Activated T-cell treated with anti-CD3 and anti-CD28 coated beads, Interleukin-2, amount 50 U/mL, for 48 hours (primary cell): ENCODE measurements at places on chromosomes 7 and 10.

- DNase-seq, result no peak
Measured at GRCh38 chr7:33050535-33051318, 11.8 kb downstream of the NT5C3A start.

- no peak for DNase-seq
Measured at GRCh38 chr7:30133736-30134610, 813 bp upstream of the MTURN start.

- DNase-seq, result no peak
Measured at GRCh38 chr10:90930070-90930837, 9.4 kb upstream of the ANKRD1 start.

- DNase-seq, result no peak
Measured at GRCh38 chr7:2261611-2262010, 19.6 kb downstream of the NUDT1 start.

DNA sequence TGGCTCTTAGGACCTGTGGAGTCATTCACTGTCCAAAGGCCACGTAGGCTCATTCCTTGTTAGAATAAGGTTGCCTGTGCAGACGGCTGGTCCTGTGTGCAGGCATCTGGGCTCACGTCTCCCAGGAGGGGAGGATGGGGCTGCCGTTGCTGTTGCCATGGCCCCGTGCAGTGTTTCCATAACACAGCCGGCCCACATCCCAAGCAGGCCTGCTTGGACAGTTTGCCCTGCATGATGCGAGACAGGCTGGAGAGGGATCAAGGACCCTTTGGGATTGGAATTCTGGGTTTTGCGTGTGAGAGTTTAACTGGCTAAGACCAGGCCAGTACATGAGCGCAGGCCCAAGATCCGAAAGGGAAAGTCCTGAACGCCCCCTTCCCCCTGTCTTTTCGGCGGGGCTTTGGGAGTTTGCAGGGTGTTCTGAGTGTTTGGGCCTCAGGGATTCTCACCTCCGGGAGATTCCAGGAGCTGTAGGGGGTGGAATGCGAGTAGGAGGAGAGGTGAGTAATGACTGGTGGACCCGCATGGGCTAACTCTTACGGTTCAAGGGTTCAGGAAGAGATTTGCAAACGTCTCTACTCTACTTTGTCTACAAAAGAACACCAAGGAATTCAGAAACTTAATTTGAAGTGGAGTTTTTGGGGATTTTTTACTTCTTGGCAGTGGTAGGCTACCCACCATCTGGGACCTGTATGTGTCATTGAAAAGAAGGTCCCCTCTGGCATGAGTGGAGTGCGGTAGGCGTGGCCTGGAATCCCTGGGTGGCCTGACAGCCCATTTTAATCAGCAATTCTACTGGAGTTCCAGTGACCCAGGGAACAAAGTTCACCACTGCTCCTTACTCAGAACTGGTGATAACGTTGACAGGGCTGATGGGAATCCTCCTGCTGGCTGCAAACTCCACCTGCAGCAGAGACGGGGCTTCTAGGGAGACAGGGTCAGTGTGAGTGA is 125.4 kb downstream of the ITIH5 start:
- DNase-seq, result no peak
